ENCODE measurements at places on chromosomes 7 and 10. TPM values are rescaled to one million over a fixed set of nuclear protein-coding genes. Genes with fewer than 3 reads are reported as not detected.

Gene FBXL13
- 2.4 TPM for total RNA-seq

Gene DYDC2
- not detected for total RNA-seq

Gene LIPJ
- 0.42 TPM for total RNA-seq

Gene CCL26
- 3.8 TPM for total RNA-seq

Gene TRIM50
- total RNA-seq: not detected

Gene MRLN
- total RNA-seq: not detected

Gene GIMAP7
- total RNA-seq: 25.7 TPM

Gene GPER1
- total RNA-seq: 9.8 TPM

Gene MYOF
- 39.6 TPM for total RNA-seq

Gene SNCG
- total RNA-seq: 86.1 TPM

Gene ADAM12
- 0.87 TPM for total RNA-seq

Gene TCERG1L
- 0.42 TPM for total RNA-seq

Gene TMEM273
- 24.0 TPM for total RNA-seq

Gene SPDYE8
- not detected for total RNA-seq

Gene NPC1L1
- total RNA-seq: 0.39 TPM

Gene NKX1-2
- total RNA-seq: not detected

Gene CLDN15
- total RNA-seq: 25.3 TPM

Gene CPA2
- 1.5 TPM for total RNA-seq

Gene DUSP5
- 21.9 TPM for total RNA-seq

Gene HOXA5
- 18.3 TPM for total RNA-seq

Gene PLEKHA8
- 13.5 TPM for total RNA-seq

Gene PIK3AP1
- 7.1 TPM for total RNA-seq

Gene PARD3
- total RNA-seq: 50.0 TPM

Gene ATP5MK
- total RNA-seq: 343 TPM

Gene ADAMTS14
- 4.2 TPM for total RNA-seq

Gene RAMP3
- total RNA-seq: 31.6 TPM

Gene ASAH2
- total RNA-seq: not detected

Gene ADAM22
- total RNA-seq: 3.6 TPM
